NCI-H524 (cell line): ENCODE measurements at places on chromosomes 3 and 15.

GRCh38 chr3:188259596-188259995 lies 105.6 kb downstream of the LPP start:
- no peak for DNase-seq

DNA sequence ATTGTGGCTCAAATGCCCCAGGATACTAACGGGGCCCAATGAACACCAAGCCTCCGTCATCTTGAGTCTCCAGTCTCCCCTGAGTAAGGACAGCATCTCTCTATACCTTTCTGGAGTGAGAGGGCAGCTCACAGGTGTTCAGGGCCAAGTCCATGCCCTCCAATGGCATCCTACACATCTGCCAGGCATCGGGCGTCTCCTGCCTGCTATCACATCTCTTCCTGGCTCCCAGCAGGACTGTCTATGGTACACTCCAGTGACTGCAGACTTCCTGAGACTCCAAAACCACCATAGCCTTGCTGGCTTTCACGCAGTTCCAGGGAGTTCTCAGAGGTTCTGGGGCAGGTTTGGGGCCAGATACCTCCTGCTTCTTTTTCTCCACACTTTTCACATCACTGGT lies 28.3 kb downstream of the CX3CR1 start:
- no peak for DNase-seq

DNA sequence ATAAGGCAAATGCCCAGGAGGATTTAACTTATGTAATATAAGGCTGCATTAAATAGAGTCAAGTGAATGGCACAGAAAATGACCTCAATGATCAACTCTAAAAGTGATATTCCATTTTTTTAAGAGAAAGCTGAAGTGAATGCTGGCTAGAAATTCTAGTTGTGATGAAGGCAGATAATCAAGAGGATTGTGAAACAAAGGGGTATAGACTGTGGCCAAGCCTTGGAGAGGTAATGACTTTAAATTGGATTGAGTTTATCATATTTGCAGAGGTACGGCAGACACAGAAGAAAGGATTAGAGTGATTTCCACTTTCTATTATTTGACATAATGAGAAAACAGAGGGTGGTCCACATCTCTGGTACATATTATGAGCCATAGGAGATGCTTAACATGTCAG lies 269.2 kb downstream of the MECOM start:
- DNase-seq, result no peak

DNA sequence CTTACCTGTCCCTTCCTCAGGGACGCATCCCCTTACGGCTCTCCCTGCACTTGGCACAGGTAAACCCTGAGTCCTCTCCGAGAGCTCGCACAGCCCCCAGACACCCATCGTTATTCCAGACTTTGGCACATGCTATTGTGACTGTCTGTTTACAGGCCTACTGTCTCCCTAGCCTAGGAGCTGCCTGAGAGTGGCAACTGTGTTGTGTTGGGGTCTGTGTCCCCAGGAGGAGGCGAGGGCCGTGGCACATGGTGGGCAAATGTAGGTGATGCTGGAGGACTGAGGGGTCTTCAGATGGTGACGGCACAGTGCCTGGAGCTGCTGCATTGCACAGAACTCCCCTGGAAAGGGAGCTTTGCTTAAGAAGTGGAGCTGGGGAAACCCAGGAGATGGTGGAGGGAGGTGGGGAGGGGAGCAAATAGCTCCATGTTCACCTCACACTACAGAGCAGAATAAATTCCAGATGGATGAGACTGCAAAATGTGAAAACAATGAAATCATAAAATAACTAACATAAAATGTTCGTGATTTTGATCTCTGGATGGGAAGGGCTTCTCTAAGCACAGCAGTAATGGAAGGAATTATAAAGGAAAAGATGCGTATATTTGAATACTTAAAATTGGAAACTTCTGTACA lies 96.5 kb downstream of the SMAD6 start:
- no peak for DNase-seq

GRCh38 chr15:77160562-77161478 lies 89.9 kb upstream of the TSPAN3 start:
- no peak for DNase-seq

- DNase-seq, result no peak
These were observed 155.8 kb upstream of the GADL1 start for GRCh38 chr3:31050296-31050695.

DNA sequence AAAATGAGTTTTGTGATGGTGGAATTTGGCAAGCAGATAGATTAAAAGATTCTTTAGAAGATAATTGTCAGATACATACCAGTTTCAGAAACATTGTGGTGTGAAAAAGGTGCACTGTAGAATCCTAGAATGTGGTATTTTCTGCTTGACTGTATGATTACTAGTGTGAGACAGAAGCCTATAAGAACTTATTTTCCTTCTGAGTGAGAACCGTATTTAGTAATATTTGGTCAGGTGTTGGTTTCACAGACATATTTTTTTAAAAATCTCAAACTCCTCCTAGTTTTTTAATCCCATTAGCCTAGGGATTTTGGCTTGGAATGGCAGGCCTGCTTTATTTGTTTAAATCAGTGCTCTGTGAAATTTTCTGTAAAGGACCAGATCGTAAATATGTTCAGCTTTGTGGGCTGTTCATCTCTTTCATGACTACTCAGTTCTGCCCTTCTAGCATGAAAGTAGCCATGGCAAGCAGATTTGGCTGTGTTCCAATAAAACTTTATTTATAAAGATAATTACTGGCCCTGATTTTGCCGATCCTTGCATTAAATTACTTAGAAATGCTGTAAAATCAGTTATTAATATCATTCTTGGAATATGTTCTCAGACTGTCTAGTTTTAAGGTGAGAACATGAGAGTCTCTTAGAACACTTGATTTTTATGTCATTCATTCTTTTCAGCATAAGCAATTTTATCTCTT lies 205.1 kb downstream of the ITPR1 start:
- DNase-seq, result no peak

GRCh38 chr3:38453075-38453912 lies at the start of gene ACVR2B:
ACVR2B (plus strand) TSS chr3:38453890; CDS start chr3:38454323, 433 bp downstream.
- peak; percentile 79 for DNase-seq

GRCh38 chr3:190865828-190866227 lies 3.3 kb upstream of the GMNC start:
- no peak for DNase-seq

GRCh38 chr3:46888705-46889104 lies 11.2 kb downstream of the PTH1R start:
- DNase-seq, result no peak

- DNase-seq, result no peak
These were observed 155.4 kb downstream of the DIPK2A start for GRCh38 chr3:144127014-144127413.

- DNase-seq, result no peak
These were observed 4.2 kb downstream of the MAPKBP1 start for GRCh38 chr15:41778521-41778920.
